ENCODE measurements at places on chromosomes 1 and 21.

GRCh38 chr1:89466307-89466930 is 58.2 kb upstream of the LRRC8B start:
- DNase-seq, result no peak

DNA sequence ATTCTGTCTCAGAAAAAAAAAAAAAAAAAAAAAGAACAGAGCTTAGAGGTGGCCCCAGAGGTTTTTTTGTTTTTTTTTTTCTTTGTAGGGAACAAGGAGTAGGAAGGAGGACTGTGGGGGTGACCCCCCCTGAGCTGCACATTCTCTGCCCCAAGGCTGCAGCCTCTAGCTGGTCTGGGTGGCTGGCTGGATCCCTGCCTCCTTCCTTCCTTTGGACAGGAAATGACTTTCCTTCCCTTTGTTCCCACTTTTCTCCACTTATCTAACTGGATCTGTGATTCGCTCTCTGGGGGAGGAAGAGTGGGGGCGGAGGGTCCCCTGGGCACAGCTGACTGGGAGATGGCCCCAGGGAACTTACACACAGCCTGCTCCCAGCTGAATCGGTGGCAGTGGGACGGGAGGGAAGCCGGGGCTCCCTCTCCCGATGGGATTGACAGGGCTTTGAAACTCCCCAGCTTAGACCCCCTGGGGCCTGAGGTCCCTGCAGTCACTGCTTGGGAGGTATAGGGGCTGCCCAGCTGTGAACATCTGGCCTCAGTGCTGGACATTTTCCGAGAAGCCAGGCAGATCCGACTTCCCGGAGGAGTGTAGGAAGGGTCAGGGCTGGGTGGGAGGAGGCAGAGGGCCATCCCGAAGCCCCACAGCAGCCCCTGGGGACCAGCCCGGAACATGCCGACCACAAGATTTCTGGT is 2.1 kb downstream of the FBLIM1 start:
- DNase-seq, result no peak

DNA sequence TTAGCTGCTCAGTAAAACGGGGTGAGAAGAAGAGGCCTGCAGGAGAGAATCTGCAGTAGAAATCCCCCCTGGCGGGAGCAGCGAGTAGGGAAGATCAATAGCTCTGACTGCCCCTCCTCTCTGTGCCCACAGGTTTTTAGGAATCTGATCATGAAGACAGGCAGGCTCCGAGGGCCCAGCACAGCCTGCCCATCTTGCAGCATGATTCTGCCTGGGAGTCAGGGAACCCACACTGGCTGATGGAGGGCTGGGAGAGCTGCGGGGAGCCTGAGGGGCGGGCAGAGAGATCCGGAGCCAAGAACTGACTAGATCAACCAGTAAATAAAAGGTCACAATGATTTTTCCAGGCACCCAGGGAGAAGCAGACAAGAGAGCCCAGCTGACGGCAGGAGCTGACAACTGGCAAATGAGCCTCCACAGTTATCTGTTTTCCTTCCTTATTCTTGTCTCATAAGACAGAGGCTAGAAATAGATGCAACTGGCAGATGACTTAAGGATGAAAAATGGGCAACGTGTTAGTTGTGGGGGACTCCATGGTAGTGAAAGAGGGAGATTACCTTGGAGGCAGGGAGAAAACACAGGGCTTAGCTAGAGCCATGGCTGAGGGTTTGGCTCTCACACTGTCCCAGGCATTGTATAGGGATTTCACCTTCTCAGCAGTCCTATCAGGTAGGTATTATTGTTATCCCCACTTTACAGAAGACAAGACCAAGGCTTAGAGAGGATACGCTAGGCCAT is 116.2 kb downstream of the PLXNA2 start:
- no peak for DNase-seq

DNA sequence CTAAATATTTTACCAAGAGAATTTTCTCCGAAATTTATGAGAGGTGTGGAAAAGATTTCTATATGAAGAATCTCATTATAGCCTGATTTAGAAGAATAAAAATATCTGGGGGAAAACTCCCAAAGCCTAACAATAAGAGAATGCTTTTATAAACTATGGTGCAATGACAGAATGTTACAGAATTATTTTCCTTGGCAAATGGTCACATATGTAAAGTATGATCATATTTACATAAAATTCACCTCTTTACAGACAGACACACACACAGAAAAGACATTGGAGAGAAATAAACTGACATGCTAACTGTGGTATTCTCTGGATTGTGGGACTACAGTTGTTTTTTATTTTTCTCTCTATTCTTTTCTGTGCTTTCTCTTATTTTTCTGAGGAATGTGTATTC is 226.3 kb upstream of the USP24 start:
- no peak for DNase-seq

GRCh38 chr1:9292361-9293240 is at the start of gene SPSB1:
SPSB1 (plus strand) TSS chr1:9292894; CDS start chr1:9355892, 62,998 bp downstream.
- no peak for DNase-seq

DNA sequence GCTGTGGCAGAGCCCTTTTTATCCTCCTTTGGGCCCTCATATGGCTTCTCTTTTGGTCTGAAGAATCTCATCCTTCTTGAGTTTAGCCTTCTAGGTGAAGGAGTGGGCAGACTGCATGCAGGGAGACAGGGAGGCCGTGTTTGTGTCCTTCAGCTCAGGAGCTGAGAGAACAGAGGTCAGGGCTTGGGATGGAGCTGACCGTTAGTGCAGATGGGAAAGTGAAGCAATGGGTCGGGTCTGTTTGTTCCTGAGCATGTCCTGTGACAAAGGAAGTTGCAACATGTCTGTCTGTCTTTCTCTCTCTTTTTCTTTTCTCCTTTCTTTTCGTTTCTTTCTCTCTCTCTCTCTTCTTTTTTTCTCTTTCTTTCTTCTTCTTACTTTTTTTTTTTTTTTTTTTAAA is 14.9 kb downstream of the MAPKAPK2 start:
- DNase-seq, result no peak

- DNase-seq, result no peak
Observed at GRCh38 chr1:217402301-217402700, 228.6 kb downstream of the GPATCH2 start.

DNA sequence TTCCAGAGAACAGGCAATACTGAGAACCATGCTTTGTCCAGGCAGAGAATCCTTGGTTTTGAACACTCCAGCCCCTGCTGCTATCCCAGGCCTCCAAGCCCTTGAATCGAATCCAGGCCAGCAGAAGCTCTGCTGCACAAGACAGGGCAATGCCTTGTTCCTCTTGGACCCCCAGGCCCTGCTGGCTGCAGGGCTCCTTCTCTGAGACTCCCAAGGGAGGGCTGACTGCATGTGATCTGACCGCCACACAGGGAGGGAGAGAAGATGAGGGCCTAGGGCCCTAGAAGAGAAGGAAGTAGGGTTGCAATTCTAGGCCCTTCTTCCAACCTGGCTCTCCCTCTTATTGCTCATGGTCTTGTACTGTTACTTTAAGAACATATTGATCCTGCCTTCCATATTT is 160.6 kb upstream of the EDN2 start:
- DNase-seq, result no peak

GRCh38 chr21:42461185-42461520 is 34.9 kb downstream of the RSPH1 start:
- DNase-seq, result no peak

GRCh38 chr1:161098210-161099068 is at the start of gene KLHDC9:
KLHDC9 (plus strand) TSS chr1:161098361; CDS start chr1:161098536, 175 bp downstream.
- peak; percentile 14 for DNase-seq

DNA sequence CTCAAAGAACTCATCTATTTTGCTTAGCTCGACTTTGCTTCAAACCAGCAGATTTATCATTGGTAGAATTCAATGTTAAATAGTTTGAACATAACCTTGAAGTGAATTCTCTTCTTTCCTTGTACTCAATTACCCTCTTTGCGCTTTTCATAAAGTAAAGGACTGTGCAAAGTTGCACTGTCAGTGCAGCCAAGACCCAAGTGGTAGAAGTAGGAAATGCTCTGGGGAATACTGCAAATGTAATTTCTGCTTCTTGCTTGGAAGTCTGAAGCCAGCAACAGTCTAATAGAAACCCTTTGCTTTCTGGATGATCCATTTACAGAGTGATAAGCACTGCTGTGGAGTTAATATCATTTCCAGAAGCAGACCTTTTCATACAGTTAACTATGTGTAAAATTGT is 936.7 kb upstream of the TMPRSS15 start:
- DNase-seq, result no peak

DNA sequence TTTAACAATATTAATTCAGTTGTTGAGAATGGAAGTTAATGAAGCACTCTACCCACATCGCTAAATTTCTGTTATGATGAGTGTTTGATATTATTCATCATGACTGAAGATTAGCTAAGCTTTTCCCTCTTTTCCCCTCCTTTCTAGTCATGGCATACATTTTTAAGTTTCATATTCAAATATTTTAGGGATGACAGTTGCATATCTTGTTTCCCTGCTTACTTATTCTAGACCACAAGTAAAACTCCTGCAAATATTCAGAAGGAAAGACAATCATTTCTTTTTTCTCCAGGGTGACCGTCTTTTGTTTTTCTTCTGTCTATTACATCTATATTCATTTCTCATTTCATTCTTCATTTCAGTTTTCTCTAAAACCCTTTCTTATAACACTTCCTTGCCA is 906.0 kb downstream of the ADGRL2 start:
- DNase-seq, result no peak

GRCh38 chr1:162193221-162193620 is 123.7 kb downstream of the NOS1AP start:
- no peak for DNase-seq

- DNase-seq, result no peak
Observed at GRCh38 chr1:98677288-98677687, 15.8 kb downstream of the SNX7 start.

DNA sequence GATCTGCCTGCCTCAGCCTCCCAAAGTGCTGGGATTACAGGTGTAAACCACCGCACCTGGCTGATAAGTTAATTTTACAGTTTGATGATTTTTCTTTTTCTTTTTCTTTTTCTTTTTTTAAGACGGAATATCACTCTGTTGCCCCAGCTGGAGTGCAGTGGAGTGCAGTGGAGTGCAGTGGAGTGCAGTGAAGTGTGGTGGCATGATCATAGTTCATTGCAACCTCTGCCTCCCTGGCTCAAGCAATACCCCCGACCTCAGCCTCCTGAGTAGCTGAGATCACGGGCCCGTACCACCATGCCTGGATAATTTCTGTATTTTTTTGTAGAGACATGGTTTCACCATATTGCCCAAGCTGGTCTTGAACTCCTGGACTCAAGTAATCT is 84.4 kb upstream of the CXADR start:
- DNase-seq, result no peak

DNA sequence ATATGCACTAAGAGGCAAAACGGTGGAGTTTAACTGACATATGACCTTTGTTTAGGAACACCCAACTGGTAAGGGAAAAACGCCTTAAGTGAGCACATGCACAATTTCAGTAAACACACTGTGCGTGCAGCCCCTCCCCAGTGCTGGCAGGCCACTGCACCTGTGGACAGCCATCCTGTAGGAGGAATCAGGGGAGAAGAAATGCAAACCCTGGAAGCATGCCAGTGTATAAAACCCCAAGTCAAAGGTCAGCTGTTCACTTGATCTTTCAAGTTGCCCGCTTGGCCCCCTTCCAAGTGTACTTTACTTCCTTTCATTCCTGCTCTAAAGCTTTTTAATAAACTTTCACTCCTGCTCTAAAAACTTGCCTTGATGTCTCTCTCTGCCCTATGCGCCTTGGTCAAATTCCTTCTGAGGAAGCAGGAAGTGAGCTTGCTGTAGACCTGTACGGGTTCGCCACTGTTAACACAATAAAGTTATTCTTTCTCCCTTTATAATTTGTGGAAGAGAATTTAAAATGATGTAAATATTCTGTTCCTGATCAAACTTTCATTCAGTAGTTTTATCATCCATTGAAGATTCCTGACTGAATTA is 31.8 kb downstream of the USP25 start:
- no peak for DNase-seq

GRCh38 chr1:23591460-23592208 is 32.3 kb upstream of the ID3 start:
- no peak for DNase-seq
